ENCODE measurements at places on chromosomes 2 and 18. TPM values are rescaled to one million over a fixed set of nuclear protein-coding genes. Genes with fewer than 3 reads are reported as not detected.

PLB1 gene
- total RNA-seq = not detected

- no peak for DNase-seq
Measured at GRCh38 chr2:225100269-225100668, 58.0 kb upstream of the DOCK10 start.

DNA sequence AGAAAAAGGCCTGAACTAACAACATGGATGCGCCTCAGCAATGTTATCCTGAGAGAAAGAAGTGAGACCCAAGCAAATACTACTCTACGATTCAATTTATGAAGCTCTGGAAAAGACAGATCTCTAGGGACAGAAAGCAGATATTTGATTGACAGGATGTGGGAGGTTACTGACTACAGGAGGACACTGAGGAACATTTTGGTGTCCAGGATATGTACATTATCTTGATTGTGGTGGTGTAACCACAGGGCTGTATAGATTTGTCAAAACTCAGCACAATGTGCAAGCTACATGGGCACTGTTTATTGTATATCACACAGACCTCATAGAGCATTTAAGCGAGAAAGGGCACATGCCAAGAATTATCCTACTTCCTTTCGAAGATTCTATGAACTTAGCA is 219.8 kb downstream of the PTGR3 start:
- no peak for DNase-seq

DNA sequence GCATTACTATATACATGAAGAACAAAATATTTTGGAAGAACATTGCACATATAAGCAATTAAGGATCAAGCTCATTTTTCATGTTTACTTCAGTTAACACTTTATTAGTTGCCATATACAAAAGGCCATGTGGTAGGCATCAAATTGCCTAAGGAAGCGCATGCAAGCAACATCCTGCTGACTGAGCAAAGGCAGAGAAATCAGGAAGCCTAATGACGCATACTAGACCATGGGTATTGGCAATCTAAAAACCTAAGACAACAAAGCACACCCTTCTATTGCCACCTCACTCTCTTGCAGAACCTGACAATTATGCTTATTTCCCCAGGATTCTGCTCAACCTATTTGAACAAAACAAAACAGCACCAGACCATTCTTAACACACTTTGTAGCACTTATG is 171.9 kb downstream of the STK39 start:
- DNase-seq = no peak

- no peak for DNase-seq
Measured at GRCh38 chr2:28367667-28368356, 24.8 kb upstream of the FOSL2 start.

UGT1A6 gene
- not detected for total RNA-seq

G6PC2 gene
- total RNA-seq = not detected

- peak; percentile 11 for DNase-seq
Measured at GRCh38 chr2:236352761-236353593, 88.8 kb upstream of the ASB18 start.

DNA sequence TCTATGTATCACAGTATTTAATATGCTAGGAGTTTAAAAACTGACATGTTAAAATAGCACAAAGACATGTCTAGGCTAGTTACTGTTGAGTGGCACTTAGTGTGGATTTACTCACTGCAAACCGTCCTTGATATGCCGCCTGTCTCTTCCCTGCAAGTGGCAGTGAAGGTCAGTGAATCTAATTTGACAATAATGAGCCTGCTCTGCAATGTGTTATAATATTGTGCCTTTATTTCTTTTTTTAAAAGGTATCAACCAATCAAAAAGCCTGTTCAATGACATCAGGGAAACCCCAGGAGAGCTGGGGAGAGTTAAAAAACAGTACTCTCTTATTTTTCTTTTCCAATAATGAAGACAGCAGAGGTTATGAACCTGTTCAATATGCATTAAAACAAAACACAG is 384.1 kb downstream of the ERBB4 start:
- no peak for DNase-seq

DNA sequence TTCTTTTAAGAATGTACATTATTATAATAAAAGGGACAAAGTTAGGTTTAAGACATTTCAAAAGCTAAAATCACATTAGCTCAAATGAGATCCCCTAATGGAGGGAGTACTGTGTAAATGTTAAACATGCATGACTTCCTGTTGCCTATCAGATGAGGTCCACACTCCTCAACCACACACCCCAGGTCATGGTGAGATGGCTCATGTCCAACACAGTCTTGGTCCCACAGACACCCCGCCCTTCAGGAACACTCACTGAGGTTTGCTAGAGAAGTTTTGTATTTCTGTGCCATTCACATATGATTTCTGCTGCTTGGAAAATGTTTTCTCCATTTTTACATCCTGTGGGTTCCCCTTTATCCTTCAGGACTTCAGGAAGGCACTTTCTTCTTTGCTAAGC is 491.0 kb downstream of the SOX11 start:
- no peak for DNase-seq

DNA sequence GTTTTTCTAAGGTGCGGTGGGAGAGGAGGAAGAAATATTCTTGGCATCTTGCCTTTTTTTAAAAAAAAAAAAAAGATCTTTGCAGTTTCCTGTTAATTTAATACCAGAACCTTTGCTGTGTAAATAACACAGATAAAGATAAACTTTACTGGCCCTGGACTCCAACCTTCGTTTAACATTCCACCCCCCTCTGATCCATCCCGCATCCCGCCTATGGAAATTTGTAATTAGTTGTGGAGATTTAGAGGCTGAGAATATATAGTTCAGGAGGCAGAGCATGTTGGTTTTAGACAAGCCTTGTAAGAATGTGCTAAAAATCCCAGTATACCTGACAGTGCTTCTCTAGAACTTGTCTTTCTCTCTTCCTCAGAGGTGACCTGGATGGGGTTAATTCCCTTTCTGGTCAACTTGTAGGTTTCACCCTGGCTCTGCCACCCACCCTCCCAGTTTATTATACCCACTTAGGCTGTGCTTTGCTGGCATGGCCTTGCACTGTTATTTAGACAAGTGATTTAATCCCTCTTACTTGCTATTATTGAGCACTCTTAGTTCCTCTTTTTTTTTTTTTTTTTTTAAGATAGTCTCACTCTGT is 2.9 kb upstream of the C2orf72 start:
- DNase-seq = no peak

DNA sequence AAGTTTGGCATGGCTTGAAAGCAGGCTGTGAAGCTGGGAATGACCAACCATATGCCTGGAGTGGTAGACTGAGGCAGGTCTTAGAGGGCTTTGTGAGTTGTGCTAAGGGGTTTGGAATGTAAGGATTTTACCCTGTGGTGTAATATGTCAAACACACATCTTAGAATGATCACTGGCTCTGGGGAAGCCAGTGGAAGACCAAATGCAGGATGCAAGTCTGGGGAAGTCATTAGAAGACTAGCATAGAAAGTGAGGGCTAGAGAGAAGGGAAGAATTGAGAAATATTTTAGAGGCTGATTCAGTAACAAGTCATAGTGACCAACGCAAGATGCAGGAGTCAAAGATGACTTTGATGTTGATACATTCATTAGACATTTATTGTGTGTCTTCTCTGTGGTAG is 3.5 kb upstream of the FHOD3 start:
- DNase-seq = no peak

DNA sequence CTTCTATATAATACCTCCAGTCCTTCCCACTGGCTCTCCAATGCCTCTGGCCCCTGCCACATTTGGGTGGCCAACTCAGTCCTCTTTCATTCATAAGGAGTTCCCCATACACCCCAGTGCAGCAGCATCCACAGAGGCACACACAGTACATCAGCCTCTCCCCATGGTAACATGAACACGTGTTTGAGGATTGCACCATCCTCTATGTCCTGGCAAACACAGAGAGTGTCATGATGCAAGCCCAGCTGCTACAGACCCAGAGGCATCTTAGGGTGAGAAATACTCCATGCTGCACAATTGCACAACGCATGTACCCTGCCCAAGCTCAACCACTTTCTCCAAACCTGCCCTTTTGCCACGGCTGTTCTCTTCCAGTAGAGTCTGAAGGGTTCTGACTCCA is 11.5 kb downstream of the IGFBP5 start:
- DNase-seq = no peak

EMILIN2 gene
- total RNA-seq = 0.34 TPM

KYNU gene
- total RNA-seq = 5.4 TPM

DNA sequence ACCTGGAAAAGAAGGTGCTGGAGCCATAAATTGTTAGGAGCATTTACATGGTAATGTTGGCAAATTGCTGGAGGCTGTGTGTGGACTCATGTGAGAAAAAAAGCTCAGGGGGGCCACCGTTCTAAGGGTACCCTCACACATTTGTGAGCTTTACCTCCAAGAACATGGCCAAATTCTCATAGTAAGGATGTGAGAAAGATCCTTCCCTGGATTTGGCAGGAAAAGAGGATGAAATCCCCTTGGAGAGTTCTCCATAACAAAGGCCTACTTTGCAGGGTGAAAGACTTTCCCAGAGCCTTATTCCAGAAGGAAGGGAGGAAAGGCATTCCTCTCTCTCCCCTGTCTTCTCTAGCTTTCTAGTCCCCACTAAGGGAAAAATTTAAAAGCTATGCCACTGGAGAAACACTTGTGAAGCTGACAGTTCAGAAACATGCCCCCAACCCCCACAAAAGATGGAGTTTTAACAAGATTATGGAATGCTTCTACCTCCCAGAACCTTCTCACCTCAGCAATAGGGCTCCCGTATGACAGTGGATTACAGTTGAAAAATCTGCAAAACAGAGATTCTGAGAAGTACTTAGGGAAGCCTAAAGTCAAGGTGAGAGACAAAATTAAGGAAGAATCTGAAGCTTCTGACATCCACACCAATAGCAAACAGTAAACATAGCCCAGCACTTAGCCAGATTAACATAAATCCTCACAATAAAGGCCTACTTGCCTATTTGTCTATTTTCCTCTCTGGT is 20.2 kb upstream of the ERMN start:
- DNase-seq = no peak

- DNase-seq = no peak
Measured at GRCh38 chr18:24270937-24271380, 126.7 kb downstream of the OSBPL1A start.

DNA sequence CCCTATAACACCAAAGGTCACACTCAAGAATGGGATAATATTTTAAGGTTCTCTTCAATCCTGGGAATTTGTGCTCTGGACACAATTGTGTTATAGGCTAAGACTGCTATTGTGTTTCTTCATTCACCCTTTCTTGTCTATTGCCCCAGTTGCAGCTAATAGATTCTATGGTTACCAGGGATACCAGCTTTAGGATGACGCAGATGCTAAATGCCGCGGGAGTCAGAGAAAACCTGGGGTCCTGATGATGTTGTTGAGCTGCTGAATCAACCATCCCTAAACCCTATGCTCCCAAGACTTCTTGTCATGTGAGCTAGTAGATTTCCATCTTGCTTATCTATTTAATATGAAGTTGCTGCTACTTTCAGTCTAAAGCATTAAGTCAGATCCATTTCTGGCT is 5.4 kb downstream of the CRYGD start:
- no peak for DNase-seq

GRCh38 chr18:6741786-6742185 is 12.3 kb downstream of the ARHGAP28 start:
- DNase-seq = no peak

DNA sequence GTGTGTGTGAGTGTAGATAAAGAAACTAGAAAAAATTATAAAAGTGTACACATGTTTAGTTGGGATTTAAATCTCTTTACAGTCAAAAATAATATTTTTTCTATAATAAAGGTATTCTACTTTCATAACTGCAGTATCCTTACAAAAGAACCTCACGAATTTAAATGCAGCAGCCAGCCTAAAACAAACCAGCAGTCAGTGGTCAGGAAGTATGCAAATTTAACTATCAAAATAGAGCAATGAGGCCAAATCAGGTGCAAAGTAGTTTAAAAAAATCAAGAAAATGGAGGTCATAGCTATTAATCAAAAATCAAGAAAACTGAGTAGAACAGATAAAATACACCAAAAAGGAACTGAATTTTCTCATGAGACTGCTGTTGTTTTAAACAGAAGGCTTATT is 407.1 kb downstream of the CDH19 start:
- no peak for DNase-seq

DNA sequence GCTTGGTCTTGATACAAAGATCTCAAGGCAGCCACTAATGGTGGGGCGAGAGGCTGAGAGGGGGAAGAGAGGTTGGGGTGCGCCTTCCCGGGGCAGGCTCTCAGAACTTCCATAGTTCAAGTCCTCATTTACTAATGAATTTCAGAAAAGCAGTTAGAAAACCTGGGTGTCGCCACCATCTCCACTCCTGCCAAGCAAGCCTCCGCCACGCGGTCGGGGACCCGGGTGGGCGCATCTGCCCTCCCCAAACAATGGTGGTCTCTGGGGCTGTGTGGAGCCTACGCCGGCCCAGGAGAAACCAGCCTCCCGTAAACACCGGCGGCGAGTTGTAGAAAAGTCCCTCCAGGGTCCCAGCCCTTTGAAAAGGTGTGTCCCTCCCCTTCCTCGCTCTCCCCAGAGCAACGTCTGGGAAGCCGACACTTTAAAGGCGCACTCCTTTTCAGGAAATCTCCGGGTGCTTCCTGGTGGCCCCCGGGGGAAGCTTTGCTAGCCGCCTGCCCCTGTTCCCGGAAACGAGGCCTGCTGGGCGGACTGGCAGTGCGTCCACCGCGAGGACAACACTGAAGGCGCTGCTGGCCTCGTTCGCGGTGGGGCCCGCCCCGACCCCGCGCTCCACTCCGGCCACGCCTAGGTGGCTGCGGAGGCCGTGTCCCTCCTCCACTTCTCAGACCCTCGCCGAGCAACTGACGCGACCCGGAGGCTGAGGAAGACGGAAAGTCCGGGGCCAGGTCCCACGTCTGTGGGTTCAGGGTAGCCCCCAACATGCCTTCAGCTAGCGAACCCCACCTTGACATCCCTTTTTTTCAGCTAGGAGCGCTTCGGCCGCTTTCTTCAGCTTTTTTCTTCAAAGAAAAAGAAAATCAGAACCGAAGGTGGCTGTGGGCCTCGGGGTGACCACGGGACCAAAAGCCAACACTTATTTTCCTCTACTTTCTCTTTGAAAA is 16.8 kb downstream of the EVX2 start:
- no peak for DNase-seq

DNA sequence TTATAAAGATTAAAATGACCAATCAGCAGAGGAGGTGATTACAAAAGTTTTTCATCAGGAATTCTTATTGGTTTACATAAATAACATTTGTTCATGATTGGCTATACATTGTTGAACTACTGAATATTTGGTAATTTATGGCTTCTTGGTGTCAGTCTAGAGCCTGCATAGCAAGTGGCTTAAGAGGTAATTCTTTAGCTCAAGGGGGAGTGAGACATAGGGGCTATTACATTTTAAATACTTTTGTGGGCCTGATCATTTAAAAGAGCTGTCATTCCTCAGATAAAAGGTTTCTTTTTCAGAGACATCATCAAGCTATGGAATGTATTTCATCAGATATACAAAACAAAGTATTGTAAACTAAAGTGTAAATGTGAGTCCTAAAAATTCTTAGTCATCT is 373.8 kb downstream of the EPHA4 start:
- DNase-seq = no peak

HSBP1L1 gene
- total RNA-seq = not detected

DNA sequence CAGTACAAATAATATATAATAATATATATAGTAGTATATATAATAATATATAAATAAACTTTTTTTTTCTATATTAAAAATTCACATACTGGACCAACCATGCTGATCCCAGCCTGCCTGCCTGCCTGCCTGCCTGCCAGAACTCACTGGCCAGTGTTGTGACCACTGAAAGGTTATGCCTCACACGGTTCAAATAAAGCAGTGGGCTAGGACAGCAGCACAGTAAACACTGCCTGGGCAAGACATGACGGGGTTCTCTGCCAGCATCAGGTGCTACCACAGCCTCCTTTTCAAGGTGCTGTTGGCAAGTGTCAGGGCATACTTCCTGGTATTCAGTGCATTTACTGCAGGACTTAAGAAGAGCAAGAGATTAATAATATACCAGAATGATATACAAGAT is 67.6 kb downstream of the TRAPPC8 start:
- DNase-seq = no peak

GRCh38 chr2:156435718-156436496 is at the start of gene GPD2:
GPD2 (plus strand) TSS chr2:156436379; CDS start chr2:156476106, 39,727 bp downstream.
- DNase-seq = peak; percentile 79

All from K562 (cell line).